ENCODE measurements at places on chromosomes 6 and 20.

- peak; percentile 64 for DNase-seq
Observed at GRCh38 chr6:116531675-116532570, 13.6 kb downstream of the TRAPPC3L start.

GRCh38 chr6:170404697-170405096 is 98.1 kb downstream of the FAM120B start:
- no peak for DNase-seq

- DNase-seq, result no peak
Observed at GRCh38 chr20:1718604-1719384, 61.2 kb upstream of the SIRPG start.

DNA sequence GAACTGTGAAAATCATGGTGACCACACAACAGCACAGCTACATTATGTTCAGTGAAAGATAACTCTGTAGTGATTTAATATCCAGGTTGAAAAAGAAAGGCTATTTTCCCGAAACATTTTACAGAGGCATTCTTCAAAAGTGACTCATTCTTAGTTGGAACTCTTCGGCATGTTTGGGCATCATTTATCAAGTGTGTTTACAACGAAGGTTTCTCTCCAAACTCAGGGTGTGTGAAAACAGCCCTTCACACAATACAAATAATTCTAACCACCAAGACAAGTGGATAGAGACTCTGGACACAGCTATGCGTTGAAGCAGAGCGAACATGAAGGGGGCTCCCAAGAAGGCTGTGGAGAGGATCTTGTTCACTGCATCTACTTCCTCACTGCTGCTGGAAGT is 57.6 kb downstream of the CBLN4 start:
- DNase-seq, result no peak

- no peak for DNase-seq
Observed at GRCh38 chr6:139990026-139990686, 615.7 kb upstream of the CITED2 start.

DNA sequence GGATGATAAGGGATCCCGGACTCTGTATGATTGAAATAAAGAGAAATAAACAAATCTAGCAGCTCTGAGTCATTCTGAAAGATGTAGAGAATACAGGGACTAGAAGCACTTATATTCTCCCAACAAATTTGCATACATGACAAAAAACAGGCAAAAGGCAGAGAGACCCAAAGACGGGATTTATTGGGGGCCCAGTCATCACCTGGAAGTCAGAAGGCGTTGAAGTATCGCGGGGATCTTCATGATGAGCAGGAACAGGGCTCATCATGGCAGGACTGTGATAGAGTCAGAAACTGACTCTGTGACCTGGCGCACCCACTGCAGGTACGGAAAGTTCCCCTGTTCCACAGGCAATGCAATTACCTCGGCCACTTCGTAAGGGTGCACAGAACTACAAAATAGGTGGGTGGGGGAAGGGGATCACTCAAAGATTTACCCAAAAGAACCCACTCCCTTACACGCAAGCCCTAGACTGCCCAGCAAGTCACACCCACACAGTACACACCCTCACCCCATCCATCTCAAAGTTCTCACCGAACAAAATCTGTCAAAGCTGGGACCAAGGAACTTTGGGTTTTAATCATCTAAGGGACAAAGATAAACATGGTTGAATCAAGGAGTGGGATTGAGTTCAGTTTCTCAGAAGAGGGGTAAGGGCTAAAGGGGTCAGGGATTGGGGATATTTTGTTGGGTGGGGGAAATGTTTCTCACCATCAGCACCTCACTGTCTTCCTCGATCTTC is 1.4 kb downstream of the CUTA start:
- DNase-seq, result no peak

- no peak for DNase-seq
Observed at GRCh38 chr6:42720739-42721138, 1.7 kb downstream of the PRPH2 start.

GRCh38 chr6:20790032-20790791 is 256.0 kb downstream of the CDKAL1 start:
- DNase-seq, result no peak

GRCh38 chr6:48194596-48195295 is 83.7 kb upstream of the PTCHD4 start:
- no peak for DNase-seq

GRCh38 chr6:4640139-4640538 is 136.1 kb upstream of the CDYL start:
- no peak for DNase-seq

DNA sequence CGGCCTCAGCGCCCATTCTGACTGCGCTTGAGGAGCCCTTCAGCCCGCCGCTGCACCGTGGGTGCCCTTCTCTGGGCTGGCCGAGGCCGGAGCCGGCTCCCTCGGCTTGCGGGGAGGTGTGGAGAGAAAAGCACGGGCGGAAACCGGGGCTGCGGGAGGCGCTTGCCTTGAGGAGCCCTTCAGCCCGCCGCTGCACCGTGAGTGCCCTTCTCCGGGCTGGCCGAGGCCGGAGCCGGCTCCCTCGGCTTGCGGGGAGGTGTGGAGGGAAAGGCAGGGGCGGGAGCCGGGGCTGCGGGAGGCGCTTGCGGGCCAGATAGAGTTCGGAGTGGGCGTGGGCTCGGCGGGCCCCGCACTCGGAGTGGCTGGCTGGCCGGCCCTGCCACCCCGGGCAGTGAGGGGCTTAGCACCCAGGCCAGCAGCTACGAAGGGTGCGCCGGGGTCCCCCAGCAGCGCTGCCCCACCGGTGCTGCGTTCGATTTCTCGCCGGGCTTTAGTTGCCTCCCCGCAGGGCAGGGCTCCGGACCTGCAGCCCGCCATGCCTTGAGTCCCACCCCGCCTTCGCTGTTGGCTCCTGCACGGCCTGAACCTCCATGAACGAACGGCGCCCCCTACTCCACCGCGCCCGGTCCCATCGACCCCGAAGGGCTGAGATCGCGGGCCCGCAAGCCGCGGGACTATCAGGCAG is 45.7 kb upstream of the MCUR1 start:
- no peak for DNase-seq

GRCh38 chr20:19813846-19814640 is 56.0 kb downstream of the RIN2 start:
- DNase-seq, result no peak

- no peak for DNase-seq
Observed at GRCh38 chr20:17972121-17972520, 3.3 kb downstream of the MGME1 start.

GRCh38 chr20:38190936-38191371 is 25.9 kb upstream of the TGM2 start:
- DNase-seq, result no peak

DNA sequence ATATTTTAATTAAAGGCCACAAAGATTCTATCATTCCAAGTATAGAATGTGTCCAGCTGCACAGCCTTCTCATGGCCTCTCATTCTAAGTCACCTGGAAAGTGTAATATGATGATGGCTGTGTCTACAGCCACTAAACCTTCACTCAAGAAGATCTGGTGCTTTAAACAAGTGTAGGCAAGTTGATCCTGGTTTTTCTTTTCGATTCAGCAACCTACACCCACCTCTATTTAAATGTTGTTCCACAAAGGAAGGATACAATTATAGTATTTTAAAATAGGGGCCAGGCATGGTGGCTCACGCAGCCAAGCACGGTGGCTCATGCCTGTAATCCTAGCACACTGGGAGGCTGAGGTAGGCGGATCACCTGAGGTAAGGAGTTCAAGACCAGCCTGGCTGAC is 25.5 kb upstream of the DST start:
- DNase-seq, result no peak

- no peak for DNase-seq
Observed at GRCh38 chr6:149079911-149080491, 237.5 kb upstream of the TAB2 start.

GRCh38 chr6:13865141-13865540 is 50.8 kb upstream of the MCUR1 start:
- DNase-seq, result no peak

Measured in HEK293T (cell line).